ENCODE measurements at places on chromosomes 5 and 9. TPM values are rescaled to one million over a fixed set of nuclear protein-coding genes. Genes with fewer than 3 reads are reported as not detected.

CARTPT gene
- total RNA-seq, result not detected

TAF11L12 gene
- not detected for total RNA-seq

DNA sequence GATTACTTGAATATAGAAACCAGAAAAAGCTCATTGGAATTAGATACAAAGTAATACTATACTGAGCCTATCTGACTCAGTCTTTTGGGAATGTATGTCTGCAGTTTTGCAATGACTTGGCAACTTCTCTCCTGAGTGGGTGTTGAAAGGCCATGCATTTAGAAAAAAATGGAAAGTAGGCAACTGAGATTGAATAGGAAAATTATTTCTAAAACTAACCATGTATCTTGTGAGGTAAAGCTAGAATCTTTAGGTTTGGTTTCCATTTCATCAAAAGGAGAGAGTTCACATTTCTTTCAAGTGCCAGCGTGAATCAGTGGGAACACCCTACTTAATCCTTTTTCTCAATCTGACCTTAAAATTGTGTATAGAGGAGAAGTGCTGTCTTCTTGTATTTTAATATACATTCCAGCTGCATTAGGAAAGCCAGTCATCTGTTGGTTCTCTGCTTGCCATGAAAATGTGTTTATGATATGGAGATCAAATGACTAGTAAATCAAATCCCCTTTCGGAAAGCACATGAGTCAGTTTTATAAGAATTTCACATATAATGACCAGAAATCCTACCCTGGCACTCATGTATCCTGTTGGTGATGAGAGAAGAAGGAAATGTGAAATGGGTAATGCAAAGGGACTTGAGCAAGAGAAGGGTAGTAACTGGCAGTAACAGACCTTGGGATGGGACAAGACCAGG lies 30.4 kb downstream of the NFX1 start:
- no peak overlapping the region for H3K27ac ChIP-seq
- H3K4me3 ChIP-seq, result no peak overlapping the region
- H3K27me3 ChIP-seq, result no peaks in the 10 kb centered on the region
- H3K36me3 ChIP-seq, result peaks cover 3% of the 10 kb centered on the region

DNA sequence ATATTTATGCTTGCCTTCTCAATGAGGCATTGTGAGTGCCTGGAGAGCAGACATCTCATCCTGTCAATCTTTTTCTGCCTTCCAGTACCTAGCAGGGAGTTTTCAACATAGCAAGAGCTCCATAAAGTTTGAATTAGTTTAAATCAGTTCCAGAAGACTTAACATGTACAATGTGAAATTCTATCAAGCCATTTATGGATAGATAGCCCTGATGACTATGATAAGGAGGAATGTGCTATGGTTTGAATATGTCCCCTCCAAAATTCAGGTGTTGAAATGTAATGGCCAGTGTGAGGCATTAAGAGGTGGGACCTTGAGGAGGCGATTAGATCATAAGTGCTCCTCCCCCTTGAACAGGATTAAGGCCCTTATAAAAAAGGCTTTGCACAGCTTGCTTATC lies 306.9 kb upstream of the SMARCA2 start:
- no peaks in the 10 kb centered on the region for H3K27me3 ChIP-seq
- no peaks in the 10 kb centered on the region for H3K4me1 ChIP-seq
- no peak overlapping the region for H3K4me3 ChIP-seq
- no peaks in the 10 kb centered on the region for H3K36me3 ChIP-seq
- DNase-seq, result no peak

DNA sequence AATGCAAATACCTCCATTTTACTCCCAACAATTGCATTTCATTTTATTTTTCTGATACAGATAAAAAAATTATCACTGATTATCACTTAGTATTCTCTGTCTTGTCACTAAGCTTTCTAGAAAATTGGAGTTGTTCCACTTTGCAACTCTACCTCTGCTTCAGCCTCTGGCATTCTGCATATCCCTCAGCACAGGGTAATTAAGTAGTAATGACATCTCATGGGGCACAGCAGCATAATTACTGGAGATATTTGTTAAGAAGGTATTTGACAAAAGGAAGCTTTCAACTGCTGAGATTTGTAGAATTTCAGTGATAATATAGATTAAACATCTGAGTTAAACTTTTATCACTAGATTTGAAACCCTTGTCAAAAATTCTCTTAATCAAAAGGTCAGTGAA lies 446.2 kb downstream of the HTR1A start:
- no peak overlapping the region for H3K4me3 ChIP-seq
- DNase-seq, result no peak
- no peaks in the 10 kb centered on the region for H3K4me1 ChIP-seq
- no peaks in the 10 kb centered on the region for H3K27me3 ChIP-seq
- no peaks in the 10 kb centered on the region for H3K36me3 ChIP-seq

- no peak overlapping the region for H3K27ac ChIP-seq
- no peak for DNase-seq
- H3K36me3 ChIP-seq, result no peaks in the 10 kb centered on the region
- no peaks in the 10 kb centered on the region for H3K4me1 ChIP-seq
- no peak overlapping the region for H3K4me3 ChIP-seq
Measured at GRCh38 chr5:74660140-74660539, 19.6 kb upstream of the ENC1 start.

GADD45G gene
- total RNA-seq, result 5.4 TPM

- H3K36me3 ChIP-seq, result no peaks in the 10 kb centered on the region
- H3K4me1 ChIP-seq, result no peaks in the 10 kb centered on the region
- H3K27ac ChIP-seq, result no peak overlapping the region
- DNase-seq, result no peak
- H3K4me3 ChIP-seq, result no peak overlapping the region
Measured at GRCh38 chr5:34604119-34604675, 51.9 kb upstream of the RAI14 start.
